ENCODE measurements at places on chromosomes 7 and 10. TPM values are rescaled to one million over a fixed set of nuclear protein-coding genes. Genes with fewer than 3 reads are reported as not detected.

PKD2L1 gene
- polyA plus RNA-seq: 0.10 TPM

FAM131B gene
- 0.16 TPM for polyA plus RNA-seq

GRIFIN gene
- not detected for polyA plus RNA-seq

CLRN3 gene
- polyA plus RNA-seq: 0.08 TPM

ANKRD2 gene
- 4.7 TPM for polyA plus RNA-seq

TDRD1 gene
- polyA plus RNA-seq: not detected

PTCD1 gene
- polyA plus RNA-seq: 6.3 TPM

GIMAP4 gene
- polyA plus RNA-seq: not detected

OR9A2 gene
- not detected for polyA plus RNA-seq

MACC1 gene
- not detected for polyA plus RNA-seq

HOXA6 gene
- 2.1 TPM for polyA plus RNA-seq

LEP gene
- polyA plus RNA-seq: not detected

AKR1C4 gene
- polyA plus RNA-seq: 0.37 TPM

SPDYE1 gene
- polyA plus RNA-seq: not detected

OGDHL gene
- 0.22 TPM for polyA plus RNA-seq

DNA sequence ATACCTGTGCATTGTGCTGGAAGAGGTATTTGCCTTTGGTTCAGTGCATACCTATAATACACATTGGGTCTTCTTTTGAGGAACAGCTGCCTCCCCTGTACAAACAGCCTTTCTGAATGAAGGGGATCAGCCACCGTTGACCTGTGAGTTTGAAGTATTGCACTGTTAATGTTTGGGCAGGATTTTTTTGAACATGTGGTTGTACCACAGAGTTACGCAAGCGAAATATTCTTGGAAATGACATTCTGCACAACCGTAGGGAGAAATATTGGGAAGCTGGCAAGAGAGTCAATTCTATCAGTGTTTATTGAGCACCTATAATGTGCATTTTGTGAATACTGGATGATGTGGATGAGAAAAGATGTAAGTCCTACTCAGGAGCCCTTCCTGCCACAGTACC lies 270.6 kb downstream of the AUTS2 start:
- no peak for DNase-seq

GRCh38 chr10:135601-136464 lies 578 bp downstream of the ZMYND11 start:
- peak; percentile 58 for DNase-seq

GRCh38 chr7:100602889-100603725 lies 944 bp downstream of the PCOLCE start:
- no peak for DNase-seq

GRCh38 chr10:4384245-4384644 lies 441.8 kb upstream of the AKR1E2 start:
- DNase-seq: no peak

- DNase-seq: no peak
Measured at GRCh38 chr10:42367532-42368230, 270.7 kb downstream of the ZNF33B start.

DNA sequence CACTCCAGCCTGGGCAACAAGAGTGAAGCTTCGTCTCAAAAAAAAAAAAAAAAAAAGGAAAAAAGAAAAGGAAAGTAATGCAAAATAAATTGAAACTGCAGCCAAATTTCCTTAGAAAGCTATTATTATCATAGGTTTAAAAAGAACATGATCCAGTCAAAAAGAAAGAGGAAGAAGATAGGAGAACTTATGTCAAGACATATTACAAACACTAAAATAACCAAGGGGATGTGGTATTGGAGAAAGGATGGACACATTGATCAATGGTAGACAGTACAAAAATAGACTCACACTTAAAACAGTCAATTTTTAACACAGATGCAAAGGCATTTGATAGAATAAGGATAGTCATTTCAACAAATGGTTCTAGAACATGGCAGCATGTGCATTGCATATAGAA lies 27.3 kb upstream of the PFKP start:
- DNase-seq: no peak

- DNase-seq: no peak
Measured at GRCh38 chr7:128830231-128831177, at the start of gene FLNC. Gene FLNC, plus strand, starts transcription at chr7:128830406. Its CDS starts 232 bp downstream, at chr7:128830638.

- no peak for DNase-seq
Measured at GRCh38 chr10:95276367-95277200, 14.2 kb downstream of the PDLIM1 start.

- no peak for DNase-seq
Measured at GRCh38 chr10:81548160-81548559, 326.8 kb upstream of the NRG3 start.

GRCh38 chr7:112036071-112036470 lies 170.1 kb downstream of the DOCK4 start:
- DNase-seq: no peak

- no peak for DNase-seq
Measured at GRCh38 chr7:134720091-134720935, 59.1 kb upstream of the CALD1 start.

DNA sequence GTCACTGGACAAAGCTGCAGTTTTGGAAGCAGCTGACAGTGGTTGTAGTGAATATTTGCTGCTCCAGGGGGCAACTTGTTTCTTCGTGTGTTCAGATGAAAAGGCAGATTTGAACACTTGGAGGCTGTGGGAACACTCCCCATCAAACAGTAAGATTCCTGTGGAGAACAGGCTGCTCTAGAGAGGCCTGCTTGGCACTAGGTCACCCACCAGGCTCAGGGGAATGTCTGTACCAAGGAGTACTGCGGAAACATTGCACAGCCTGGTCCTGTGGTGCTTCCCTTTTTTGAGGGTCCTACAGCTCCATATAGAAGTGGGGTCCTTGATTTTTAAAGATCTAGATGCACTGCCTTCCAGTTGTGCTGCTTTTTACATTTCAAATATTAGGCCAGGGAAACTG lies 97.5 kb downstream of the CXCL12 start:
- no peak for DNase-seq

- DNase-seq: peak; percentile 7
Measured at GRCh38 chr7:28410628-28411531, 1.4 kb upstream of the CREB5 start.

GRCh38 chr10:80066809-80067208 lies 11.7 kb upstream of the TMEM254 start:
- no peak for DNase-seq

DNA sequence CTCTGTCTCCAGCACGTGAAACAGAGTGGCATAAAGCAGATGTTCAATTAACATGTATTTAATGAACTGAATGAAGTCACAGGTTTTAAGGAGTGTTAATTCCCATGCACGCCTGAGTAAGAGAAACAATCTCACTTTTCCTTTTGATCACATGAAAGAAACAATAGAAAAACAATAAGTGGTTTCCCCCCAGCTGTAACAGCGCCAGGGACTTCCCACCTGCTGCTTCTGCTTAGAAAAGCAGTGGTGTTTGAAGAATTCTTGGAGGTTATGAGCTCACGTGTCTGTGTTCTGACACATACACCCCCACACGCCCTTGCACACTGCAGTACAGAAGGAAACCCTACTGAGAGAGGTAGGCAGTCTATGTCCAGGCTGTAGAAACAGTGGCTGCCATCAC lies 51.3 kb upstream of the FRMD4A start:
- DNase-seq: no peak

GRCh38 chr7:47625861-47626715 lies 44.2 kb upstream of the TNS3 start:
- no peak for DNase-seq

- no peak for DNase-seq
Measured at GRCh38 chr7:17147409-17147808, 151.0 kb upstream of the AHR start.

DNA sequence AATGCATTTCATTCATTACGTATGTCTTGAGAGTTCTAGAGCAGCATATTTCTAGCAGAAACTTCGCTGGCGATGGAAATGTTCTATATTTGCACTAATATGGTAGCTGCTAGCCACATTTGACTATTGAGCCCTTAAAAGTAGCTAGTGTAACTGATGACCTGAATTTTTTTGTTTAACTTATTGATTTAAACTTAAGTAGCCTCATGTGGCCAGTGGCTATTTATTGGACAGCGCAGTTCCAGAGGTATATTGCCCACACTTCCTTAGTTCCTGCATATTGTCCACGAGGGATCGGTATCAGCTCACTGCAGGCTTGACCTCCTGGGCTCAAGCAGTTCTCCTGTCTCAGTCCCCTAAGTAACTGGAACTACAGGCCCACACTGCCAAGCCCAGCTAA lies 3.7 kb downstream of the PSTK start:
- DNase-seq: no peak

DNA sequence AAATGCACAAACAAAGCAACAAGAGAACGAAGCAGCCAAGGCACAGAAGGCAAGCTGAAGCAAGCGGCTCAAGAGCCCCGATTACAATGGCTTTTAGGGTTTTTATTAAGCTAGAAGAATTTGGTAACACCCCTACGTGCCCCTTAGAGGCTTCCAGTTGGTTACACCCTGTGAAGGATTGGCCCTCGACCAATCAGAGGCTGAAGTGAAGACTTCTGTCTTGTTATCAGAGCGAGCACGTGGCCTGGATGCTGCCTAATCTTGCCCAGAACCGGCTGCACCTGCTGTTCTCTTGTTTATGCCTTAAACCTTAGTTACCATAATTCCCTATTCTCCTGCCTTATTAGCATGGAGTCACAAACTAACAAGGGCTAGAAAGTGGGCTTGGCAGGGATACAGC lies 21.4 kb downstream of the KCNK18 start:
- DNase-seq: no peak

DNA sequence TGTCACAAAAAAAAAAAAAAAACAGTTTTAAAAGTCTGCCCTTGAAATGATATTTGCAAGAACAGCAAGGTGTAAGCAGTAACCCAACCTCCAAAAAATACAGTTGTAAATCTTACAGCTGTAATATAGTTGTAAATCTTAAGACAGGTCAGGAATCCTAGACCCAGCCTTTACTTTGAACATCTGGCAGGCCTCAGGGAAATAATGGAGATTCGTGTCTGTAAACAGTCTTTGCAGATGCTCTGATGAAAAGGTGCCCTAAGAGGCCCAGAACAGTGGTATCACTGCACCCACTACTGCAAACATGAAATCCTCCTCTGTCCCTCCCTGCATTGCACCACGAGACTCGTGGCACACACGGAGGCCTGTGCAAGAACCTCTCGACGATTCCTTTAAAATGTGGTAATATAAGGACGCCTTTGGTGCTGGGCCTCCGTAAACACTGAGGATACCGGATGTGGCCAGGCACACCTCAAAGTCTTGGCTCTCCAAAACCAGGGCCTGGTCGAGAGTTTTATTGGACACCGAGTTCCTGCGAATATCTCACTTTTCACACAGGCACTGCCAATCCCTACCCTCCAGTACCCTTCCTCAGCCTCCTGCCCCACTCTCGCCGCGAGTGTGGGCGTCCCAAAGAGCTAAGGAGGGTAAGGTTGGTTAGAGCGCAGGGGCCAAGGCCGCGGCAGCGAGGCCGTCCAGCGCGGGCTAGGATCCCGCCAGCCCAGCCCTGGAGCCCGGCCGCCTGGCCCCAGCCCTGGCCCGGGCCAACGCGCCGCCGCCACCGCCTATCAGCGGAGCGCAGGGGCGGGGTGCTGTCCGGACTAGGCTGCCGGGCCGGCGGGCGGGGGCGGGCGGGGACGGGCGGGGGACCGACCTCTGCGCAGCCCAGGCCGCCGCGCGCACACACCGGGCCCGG lies at the start of gene REEP3:
REEP3 (plus strand) TSS at position 902 of the 916 bp plus-strand sequence. CDS start 145 bp downstream, outside the sequence.
- peak; percentile 81 for DNase-seq

GRCh38 chr7:154424350-154424749 lies 372.2 kb downstream of the DPP6 start:
- DNase-seq: no peak

DNA sequence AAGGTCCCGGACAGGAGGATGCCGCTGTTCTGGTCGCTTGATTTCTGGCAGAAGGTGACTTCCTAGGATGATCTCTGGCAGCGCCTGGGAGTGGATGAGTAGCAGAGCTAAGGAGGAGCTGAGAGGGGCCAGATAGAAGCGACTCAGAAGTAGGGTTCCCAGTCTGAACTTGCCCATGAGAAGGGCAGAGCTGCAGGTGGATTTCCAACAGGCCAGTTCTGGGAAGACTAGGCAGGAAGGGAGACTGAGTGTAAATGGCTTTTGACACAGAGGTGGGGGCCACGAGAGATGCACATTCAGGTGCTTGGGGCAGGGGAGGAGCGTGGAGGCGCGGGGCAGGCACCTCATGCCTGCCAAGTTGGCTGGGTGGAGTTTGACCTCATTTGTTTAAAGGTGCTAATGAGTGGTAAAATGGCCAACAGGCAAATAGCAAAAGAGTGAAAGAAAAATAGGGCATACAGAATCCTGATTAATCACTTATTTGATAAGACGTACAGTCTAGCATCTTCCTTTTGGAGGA lies 58.8 kb downstream of the SHH start:
- DNase-seq: no peak

DNA sequence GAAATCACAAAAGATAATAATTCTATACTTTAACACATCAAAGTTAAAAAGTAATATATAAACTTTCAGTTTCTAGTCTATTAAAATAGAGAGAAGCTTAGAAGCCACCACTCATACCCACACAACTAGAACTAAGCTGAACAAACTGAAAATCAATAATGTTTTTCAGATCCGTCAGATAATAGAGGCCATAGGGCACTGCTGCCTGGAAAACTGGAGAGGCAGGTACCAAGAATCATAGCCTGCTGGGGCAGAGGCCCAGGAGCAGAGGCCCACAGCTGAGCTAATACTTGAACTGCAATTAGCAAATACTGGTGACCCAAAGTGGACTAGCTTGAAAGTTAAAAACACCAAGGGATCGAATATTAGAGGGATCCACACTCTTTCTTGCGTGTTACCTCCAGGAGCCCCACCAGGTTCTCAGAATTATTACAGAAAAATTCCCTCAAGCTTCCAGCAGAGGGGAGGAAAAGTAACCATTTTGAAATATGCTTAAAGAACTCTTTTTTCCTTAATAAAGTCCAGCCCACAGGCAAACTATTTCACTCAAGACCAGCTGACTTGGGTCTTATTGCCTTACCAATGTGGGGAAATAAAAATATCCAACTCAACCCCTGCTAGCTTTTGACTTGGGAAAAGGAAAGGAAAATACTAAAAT lies 774.1 kb upstream of the IGFBP3 start:
- no peak for DNase-seq

DNA sequence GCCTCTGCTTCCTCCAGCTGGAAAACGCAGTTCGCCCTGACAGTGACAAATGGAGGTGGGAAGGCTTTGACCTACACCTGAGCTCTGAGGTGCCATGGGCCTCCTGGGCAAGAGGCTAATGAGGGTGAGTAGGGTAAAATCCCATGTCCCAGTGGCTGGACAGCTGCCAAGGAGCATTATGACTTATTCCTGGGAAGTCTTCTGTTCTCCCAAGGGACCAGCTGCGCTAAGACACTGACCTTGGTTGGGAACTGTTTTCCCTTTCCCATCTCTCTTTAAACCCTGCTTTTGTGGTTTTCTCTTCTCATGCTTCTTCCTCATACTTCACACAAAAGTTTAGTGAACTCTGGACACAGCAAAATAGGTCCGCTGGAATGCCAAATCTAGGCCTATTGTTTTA lies 72.6 kb downstream of the COPG2 start:
- peak; percentile 3 for DNase-seq

DNA sequence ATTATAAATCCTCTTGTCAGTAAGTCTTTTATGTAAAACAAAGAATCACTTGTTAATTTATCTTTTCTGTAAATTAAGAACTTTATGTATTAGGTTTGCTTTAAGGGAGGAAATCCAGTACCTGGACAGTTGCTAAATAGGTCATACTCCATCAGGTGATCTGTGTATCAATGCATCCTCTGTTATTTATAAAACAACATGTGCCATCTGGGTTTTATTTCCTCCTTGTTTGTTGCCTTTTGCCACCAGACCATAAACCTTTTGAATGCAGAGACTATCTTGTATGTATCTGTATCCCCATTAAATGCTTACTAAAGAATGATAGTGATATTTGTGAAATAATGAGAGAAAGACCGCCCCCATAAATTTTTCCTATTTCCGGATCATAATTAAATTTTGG lies 70.0 kb downstream of the SLC35B4 start:
- no peak for DNase-seq
